Stimulated activated CD8-positive, alpha-beta memory T cell treated with anti-CD3 and anti-CD28 coated beads, Interleukin-2, amount 100 ng/mL, for 1 hour (primary cell): ENCODE measurements at places on chromosomes 16 and 17.

DNA sequence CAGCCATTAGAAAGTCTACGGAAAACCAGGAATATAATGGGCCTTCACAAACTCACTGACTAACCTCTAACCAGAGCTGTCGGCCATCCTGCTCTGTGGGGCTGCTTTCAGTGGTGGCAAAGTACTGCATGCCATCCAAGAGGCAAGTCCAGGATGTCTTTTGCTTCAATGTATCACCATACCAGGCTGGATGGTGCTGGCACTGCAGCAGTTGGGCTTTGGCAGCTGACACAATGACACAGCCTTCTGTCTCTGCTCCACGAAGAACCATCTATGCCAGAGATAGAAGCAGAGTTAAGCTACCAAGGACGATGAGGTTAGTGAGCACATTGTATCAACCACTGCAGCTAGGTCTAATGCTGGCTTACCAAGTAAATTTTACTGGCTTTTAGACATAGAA, 9.7 kb upstream of the RSKR start:
- DNase-seq = no peak

DNA sequence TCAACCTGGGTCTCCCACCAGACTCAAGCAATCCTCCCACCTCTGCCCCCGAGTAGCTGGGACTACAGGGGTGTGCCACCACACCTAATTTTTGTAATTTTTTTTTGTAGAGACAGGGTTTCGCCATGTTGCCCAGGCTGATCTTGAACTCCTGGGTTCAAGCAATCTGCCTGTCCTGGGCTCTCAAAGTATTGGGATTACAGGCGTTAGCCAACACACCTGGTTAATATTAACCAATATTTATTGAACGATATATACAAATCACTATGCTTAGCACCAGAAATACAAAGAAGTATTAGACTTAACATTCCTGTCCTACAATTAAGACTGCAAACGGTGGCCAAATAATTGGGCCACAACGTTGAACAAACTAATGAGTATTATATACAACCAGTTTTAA, 4.2 kb downstream of the MBTD1 start:
- no peak for DNase-seq

DNA sequence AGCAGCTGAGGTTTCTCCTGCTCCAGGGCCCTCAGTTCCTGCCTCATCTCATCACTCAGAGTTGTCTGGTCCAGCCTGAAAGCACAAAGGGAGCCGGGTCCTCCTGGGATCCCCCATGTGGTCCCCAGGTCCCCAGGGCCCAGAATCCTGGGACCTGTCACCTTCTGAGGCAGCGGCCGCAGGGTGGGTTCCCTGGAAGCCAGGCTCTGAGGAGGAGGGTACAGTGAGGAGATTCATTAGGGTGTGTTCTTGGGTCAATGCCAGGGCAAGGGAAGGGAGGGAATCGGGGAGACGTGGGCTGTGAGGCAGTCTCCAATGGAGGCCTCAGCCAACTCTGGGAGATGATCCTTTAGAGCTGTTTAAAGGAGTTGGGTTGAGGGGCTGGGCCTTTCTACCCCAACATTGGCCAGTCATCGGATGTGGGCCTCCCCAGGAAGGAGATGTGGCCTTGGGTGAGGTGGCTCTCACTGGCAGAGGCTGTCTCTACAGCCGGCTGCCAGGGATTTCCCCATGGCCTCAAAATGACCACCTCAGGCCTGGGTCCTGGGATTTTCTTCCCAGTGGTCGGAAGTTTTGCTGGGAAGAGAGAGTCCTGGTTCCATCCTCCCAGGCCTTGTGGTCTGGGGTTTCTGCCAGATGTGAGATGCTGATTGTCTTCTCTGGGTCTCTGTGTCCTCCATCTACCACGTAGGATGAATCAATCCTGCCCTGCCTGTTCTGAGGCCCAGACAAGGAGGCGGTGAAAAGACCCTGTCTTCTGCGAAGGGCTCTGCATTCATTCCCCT, 47.3 kb downstream of the NLRP1 start:
- no peak for DNase-seq

GRCh38 chr16:82287937-82288336, 117.9 kb upstream of the MPHOSPH6 start:
- DNase-seq = no peak

DNA sequence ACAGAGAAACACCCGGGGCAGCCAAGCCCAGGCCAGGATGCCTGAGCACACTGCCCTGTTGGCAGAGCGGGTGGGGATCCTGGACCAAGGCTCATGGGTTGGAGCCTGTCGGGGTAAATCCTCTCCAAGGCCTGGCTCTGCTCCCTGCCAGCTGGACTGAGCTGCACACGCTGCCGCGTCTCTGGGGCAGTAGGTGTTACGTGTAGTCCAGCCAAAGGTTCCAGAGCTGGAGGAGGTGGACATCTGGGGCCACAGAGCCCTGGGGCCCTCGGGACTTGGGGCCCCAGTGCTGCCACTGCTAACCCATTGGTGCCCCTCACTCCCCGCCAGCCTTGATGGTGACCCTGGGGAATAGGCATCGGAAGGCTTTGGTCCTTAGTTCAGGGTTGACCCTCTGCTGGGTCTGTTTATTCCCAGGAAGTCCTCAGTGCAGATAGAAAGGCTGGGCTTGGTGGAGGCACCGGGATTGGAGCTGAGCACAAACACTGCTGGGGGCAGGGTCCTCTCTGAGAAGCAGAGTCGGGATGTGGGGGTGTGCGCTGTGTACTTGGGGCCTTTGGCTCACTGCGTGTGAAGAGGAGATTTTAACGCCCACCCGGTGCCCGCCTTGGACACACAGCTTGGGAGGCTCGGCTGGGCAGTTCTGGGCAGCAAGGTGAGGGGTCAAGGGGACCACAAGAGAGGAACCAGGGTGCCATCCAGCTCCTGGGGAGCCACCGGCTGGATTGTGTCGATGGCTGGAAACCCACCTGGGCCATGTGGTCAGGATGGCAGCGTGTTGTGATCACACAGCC, 16.3 kb upstream of the CBX4 start:
- DNase-seq = no peak

DNA sequence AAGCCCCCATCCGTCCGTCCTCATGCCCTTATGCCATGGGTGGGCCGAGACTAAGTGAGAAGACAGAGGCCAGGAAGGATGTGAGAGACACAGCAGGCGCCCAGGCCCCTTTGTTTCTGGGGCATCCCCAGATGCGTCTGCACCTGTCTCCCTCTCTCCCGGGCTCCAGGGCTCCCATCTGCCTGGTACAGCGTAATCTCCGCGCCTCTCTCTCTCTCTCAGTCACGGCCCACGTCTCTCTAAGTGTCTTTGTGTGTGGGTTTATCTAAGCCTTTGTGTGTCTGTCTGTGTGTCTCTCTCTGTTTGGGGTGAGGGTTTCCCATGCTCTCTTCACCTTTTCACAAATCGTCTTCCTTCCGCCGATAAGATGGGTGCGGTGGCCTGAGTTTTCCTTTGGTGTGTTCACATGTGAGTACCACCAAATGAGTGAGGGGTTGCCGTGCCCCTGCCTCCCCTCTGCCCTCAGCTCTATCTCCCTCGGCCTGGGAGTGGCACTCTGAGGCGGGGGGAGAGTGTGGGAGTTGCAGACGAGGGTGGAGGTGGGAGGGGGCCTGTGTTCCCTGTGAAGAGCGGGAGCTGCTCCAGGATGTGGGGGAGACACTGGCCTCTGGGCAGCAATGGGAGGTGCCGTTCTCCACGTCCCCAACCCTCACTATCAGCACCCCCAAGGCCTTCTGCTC, 25.8 kb upstream of the ABCC3 start:
- no peak for DNase-seq

DNA sequence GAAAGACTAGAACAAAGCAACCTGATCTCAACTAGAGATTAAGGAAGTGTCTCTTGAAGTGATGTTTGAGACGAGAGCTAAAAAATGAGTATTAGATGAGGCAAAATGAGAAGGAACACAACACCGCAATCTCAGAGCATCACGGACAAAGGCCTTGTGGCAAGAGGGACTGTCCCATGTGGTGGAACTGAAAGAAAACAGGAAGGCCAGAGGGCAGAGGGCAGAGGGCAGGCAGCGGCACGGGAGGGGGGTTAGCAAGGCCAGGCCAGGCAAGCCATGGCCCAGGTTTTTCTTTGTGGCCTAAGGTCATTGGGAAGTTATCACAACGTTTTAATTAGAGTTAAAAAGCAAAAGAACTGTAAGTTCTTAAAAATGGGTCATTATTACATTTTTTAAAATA, 22.5 kb downstream of the RPA1 start:
- no peak for DNase-seq

DNA sequence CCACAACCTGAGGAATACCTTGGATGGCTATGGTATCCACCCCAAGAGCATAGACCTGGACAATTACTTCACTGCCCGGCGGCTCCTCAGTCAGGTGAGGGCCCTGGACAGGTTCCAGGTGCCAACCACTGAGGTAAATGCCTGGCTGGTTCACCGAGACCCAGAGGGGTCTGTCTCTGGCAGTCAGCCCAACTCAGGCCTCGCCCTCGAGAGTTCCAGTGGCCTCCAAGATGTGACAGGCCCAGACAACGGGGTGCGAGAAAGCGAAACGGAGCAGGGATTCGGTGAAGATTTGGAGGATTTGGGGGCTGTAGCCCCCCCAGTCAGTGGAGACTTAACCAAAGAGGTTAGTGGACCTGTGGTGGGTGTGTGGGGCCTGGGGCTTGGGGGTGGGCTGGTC, 3.1 kb downstream of the NFE2L1 start:
- DNase-seq = no peak

GRCh38 chr17:29617481-29618271, 5.0 kb downstream of the CORO6 start:
- peak; percentile 70 for DNase-seq

DNA sequence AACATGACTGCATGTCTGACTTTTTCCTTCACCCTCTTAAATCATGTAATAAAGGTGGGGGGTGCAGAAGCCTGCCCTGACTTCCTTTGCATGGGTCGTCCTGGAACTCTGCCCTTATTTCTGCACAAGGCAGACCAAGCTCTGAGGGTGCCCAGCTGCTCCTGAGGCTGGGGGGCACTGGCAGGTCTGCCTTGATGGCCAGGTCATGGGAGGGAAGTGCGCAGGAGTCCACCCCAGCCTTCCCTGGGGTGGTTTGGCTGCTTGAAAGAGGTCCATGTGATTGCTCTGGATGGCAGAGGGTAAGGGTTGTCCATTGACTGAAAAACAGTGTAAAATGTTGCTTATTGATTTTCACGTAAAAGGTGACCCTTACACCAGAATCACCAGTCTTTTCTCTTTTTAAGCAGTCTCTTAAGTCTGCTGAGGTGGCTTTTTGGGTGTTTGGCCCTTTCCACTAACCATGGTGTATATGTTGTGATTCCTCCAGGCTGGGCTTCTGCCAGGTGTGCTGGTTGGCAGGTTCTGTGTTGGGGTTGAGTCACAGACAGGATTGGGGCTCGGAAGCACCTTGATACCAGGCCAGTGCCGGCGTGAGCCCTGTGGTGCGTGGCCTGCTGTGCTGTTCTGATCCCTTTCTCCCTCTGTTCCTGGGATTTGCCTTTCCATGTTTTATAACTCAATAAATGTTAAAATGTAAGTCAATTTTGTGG, 19.4 kb downstream of the DHX38 start:
- no peak for DNase-seq

DNA sequence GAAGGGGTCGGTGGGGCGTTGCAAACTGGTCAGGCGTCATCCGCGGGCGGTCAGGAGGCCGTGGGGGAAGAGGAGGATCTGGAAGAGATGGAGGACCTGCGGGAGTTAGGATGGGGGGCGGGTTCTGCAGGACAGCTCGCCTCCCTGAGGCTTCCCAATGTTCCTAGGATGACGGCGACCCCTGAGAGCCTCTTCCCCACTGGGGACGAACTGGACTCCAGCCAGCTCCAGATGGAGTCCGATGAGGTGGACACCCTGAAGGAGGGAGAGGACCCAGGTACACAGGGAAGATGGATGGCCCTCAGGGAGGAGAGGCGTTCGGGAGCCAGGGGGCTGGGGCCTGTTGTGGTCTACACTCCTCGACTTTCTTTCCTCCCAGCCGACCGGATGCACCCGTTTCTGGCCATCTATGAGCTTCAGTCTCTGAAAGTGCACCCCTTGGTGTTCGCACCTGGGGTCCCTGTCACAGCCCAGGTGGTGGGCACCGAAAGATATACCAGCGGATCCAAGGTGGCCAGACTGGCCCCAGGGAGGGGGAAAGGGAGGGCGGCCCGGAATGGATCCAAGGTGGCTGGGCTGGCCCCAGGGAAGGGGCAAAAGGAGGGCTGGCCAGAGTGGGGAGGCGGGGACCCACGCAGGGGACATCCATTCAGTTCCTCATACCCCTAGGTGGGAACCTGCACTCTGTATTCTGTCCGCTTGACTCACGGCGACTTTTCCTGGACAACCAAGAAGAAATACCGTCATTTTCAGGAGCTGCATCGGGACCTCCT, 839 bp downstream of the PLD2 start:
- no peak for DNase-seq

- no peak for DNase-seq
These were observed 14.0 kb upstream of the CD300LD start for GRCh38 chr17:74606050-74606449.

DNA sequence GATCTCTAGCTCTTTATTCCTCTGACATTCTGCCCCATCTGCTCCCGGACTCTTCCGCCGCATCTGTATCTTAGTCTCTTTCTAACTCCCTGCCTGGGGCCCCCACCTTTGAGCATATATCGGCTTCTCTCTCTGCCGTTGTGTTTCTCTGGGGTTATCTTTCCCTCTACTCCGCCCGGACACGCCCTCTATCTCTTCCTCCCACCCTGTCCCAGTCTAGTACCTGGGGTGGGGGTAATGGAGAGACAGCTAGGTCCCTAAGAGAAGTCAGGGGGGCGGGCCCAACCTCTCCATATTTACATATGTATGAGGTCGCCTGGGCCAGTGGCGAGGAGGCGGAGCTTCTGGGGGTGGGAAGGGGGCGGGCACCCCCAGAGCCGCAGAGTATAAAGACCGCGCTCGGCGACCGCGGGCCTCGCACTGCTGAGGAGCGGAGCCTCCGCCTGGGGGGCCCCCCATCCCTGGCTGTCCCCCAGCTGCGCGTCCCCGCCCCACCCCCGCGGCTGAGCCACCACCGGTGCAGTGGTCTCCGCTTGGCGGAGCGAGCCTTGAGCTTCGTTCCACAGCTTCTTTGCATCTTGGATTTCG, at the start of gene ATP1B2:
ATP1B2 (plus strand) TSS at position 418 of the 588 bp plus-strand sequence. CDS start 593 bp downstream, outside the sequence.
- peak; percentile 57 for DNase-seq

GRCh38 chr17:80870401-80870800, 121.2 kb upstream of the CHMP6 start:
- DNase-seq = no peak

DNA sequence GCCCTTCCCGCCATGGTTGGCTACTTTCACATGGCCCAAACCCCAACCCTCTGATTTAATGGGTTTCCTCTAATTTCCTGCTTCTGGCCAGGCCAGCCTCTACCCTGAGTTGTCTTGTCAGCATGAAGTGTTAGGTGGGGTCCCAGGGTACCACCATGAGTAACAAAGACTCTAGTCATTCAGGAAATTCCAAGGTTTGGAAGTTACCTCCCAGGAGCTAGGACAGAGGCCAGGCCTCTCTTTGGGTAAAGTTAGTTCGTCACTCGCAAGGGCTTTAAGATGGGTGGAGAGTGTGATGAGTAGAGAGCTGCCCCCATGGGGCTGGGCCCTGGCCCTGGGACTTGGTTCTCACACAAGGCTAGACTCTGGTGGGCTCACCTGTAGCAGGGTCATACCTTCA, 54.6 kb downstream of the PLD6 start:
- no peak for DNase-seq

DNA sequence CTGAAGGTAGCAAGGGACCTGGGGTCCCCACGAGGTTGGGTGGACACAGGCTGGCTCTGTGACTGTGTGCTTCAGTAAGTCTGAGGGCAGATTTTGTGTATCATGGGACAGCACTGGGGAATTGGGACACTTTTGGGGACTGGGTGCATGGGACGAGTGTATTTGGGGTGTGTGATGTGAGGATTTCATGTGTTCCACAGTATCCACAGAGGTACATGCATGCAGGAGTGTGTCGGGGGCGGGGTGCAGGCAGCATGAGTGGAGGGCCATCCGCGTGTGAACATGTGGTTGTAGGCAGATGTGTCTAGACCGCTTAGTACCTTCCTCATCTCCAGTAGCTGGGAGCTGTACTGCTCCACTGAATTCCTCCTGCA, 1.1 kb upstream of the DLX3 start:
- no peak for DNase-seq
